Adipose tissue (tissue), 3 donors: ENCODE measurements at places on chromosomes 2 and 18. TPM values are rescaled to one million over a fixed set of nuclear protein-coding genes. Genes with fewer than 3 reads are reported as not detected.

CROCC2 gene
- polyA plus RNA-seq, result 0.02 TPM

GPR35 gene
- polyA plus RNA-seq, result 1.6 TPM

ERFE gene
- polyA plus RNA-seq, result 0.41 TPM

NGEF gene
- polyA plus RNA-seq, result 0.11 TPM

AKAIN1 gene
- polyA plus RNA-seq, result not detected

DCC gene
- 0.01 TPM for polyA plus RNA-seq

RTP5 gene
- not detected for polyA plus RNA-seq

FOXD4L1 gene
- polyA plus RNA-seq, result 0.07 TPM

CAPN14 gene
- polyA plus RNA-seq, result not detected

SERPINB4 gene
- polyA plus RNA-seq, result not detected

SLC9A4 gene
- 1.8 TPM for polyA plus RNA-seq

TRAK2 gene
- polyA plus RNA-seq, result 15.0 TPM

EPAS1 gene
- polyA plus RNA-seq, result 48.1 TPM

ABCG8 gene
- polyA plus RNA-seq, result 0.07 TPM

TRABD2A gene
- polyA plus RNA-seq, result 2.8 TPM

MAP3K19 gene
- not detected for polyA plus RNA-seq

LRRC30 gene
- polyA plus RNA-seq, result not detected

ACADL gene
- polyA plus RNA-seq, result 19.1 TPM

LNPK gene
- 14.1 TPM for polyA plus RNA-seq

CFC1 gene
- 18.0 TPM for polyA plus RNA-seq

GYPC gene
- polyA plus RNA-seq, result 44.1 TPM

SYT4 gene
- polyA plus RNA-seq, result 0.43 TPM

CTAGE1 gene
- polyA plus RNA-seq, result not detected

HS1BP3 gene
- polyA plus RNA-seq, result 25.1 TPM

CDH2 gene
- 0.15 TPM for polyA plus RNA-seq

DSG1 gene
- polyA plus RNA-seq, result not detected

PSTPIP2 gene
- polyA plus RNA-seq, result 2.9 TPM

NPHP1 gene
- 1.6 TPM for polyA plus RNA-seq

ARHGAP25 gene
- polyA plus RNA-seq, result 13.4 TPM

DIS3L2 gene
- polyA plus RNA-seq, result 9.9 TPM

TCF7L1 gene
- 16.5 TPM for polyA plus RNA-seq

POTEF gene
- polyA plus RNA-seq, result not detected

CNGA3 gene
- 0.31 TPM for polyA plus RNA-seq

TUBA4B gene
- not detected for polyA plus RNA-seq

TLX2 gene
- not detected for polyA plus RNA-seq

OXER1 gene
- 0.34 TPM for polyA plus RNA-seq

BMP10 gene
- not detected for polyA plus RNA-seq

PROKR1 gene
- 1.1 TPM for polyA plus RNA-seq

CABYR gene
- 0.90 TPM for polyA plus RNA-seq

CGREF1 gene
- 3.3 TPM for polyA plus RNA-seq

FER1L5 gene
- polyA plus RNA-seq, result 0.49 TPM

KLHL30 gene
- 1.0 TPM for polyA plus RNA-seq

COL3A1 gene
- 262 TPM for polyA plus RNA-seq

CRYGC gene
- not detected for polyA plus RNA-seq

ST6GAL2 gene
- 0.06 TPM for polyA plus RNA-seq

TACR1 gene
- polyA plus RNA-seq, result 0.18 TPM

ST8SIA5 gene
- polyA plus RNA-seq, result 0.13 TPM

LOXHD1 gene
- 1.0 TPM for polyA plus RNA-seq

TFPI gene
- polyA plus RNA-seq, result 21.9 TPM

MRPS5 gene
- 48.4 TPM for polyA plus RNA-seq

CYP27A1 gene
- polyA plus RNA-seq, result 4.8 TPM

GALNT13 gene
- 0.23 TPM for polyA plus RNA-seq

MC4R gene
- polyA plus RNA-seq, result not detected

SERPINB5 gene
- polyA plus RNA-seq, result not detected
